Left lung (tissue), 14 donors: ENCODE measurements at places on chromosomes 2 and 18. TPM values are rescaled to one million over a fixed set of nuclear protein-coding genes. Genes with fewer than 3 reads are reported as not detected.

MYO5B gene
- total RNA-seq: 23.8 TPM

KCNG3 gene
- total RNA-seq: 0.70 TPM

ITGA4 gene
- 19.9 TPM for total RNA-seq

IL36G gene
- not detected for total RNA-seq

LYG1 gene
- 1.4 TPM for total RNA-seq

ALLC gene
- total RNA-seq: not detected
